NCI-H1092 treated with DMSO at 0.1 percent for 48 hours (cell line): ENCODE measurements at places on chromosomes 5 and 9.

DNA sequence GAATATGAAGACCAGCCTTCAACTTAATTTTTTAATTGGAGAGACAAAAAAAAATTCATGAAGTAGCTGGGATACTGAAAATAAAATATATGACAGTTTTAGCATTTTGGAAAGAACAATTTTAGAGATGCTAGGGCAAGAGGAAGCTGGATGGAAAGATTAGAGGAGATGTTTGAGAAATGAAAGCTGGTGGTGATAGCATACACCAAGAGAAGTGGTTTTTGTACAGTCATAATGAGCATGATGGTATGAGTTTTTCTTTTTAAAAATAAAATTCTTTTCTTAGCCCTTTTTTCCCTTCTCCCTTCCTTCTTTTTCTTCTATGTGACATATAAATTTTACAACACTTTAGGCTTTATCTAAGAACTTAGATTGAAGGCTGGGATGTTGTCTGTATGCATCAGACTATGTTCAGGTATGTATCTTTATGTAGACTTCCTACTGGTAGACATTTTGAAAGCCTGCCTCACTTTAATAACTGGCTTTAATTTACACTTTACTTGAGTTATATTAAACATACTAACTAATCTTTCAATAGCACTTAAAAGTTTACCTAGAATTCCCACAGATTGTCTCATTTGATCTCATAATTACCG is 522.5 kb downstream of the TLE4 start:
- DNase-seq: no peak

DNA sequence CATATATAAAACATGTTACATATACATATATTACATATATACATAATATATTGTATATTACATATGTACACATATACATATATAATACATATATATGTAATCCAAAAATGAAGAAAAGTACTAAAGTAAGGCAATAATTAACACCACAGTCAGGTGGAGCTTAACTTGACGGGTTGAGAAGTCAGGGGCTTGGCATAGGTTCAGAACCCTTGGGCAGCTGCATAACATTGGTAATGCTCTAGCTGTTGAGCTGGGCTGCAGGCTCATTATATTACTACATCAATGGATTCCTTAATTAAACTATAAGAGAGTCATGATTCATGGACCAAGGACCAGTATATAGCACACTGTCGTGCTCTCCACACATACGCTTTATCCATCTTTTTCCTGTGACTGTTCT is 435.2 kb upstream of the ADAMTS16 start:
- DNase-seq: no peak

DNA sequence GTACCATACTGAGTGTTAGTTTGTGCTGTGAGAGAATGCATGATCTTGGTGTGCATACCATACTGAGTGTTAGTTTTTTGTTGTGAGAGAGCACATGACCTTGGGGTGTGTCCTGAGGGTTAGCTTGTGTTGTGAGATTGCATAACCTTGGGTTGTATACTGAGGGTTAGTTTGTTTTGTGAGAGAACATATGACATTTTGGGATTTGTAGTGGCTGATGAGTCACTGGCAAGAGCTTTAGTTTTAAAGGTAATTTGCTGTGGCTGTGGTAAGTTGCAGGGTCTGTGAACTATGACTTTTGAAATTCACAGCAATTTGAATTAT is 1068.3 kb upstream of the EDIL3 start:
- no peak for DNase-seq

DNA sequence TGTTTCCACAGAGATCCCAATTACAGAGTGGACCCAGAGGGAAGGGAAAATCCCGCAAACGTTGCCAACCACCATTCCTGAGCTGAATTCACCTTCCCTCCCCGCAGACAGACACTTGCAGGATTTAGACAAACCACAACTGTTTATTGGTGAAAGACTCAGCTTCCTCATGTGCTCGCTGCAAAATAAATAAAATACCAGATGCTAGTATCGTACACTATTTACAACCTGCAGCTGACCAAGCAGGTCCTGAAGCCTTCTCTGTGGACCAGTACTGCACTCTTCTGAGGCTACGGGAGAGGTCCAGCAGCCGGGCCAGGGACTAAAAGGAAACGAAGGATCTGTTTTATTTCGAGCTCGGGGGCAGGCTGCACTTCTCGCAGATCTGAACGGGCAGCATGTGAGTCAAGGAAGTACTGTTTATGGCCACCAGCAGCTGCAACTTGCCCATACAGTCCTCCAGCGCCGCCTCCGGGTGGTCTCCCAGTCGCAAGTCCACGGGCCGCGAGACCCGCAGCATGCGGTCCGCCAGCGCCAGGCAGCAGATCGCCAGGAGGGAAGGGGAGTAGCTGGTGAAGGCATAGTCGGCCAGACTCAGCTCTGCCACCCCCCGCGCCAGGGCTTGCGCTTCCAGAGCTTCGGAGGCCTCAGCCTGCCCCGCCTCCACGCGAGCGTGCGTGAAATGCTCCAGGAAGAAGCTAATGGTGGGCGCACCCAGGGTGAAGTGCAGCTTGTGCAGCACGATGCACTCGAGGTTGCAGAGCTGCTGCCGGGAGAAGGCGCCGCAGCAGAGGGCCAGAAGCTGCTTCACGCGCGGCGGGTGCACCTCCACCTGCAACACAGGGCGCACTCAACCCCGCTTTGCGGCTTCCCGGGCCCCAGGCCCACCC is 2.1 kb downstream of the CCNO start:
- peak; percentile 19 for DNase-seq

DNA sequence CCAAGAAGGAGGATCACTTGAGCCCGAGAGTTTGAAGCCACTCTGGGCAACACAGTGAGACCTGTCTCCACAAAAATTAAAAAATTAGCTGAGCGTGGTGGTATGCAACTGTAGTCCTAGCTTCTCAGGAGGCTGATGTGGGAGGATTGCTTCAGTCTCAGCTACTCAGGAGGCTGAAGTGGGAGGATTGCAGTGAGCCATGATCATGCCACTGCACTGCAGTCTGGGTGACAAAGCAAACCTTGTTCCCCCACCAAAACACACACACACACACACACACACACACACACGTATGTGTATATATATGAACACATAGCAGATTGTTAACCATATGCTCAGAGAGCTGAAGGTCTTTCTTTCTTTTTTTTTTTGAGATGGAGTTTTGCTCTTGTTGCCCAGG is 157.5 kb upstream of the MAST4 start:
- DNase-seq: no peak

- no peak for DNase-seq
These were observed 194.5 kb downstream of the NR3C1 start for GRCh38 chr5:143208781-143209510.

- DNase-seq: no peak
These were observed 28.5 kb downstream of the ANKDD1B start for GRCh38 chr5:75639535-75640311.

DNA sequence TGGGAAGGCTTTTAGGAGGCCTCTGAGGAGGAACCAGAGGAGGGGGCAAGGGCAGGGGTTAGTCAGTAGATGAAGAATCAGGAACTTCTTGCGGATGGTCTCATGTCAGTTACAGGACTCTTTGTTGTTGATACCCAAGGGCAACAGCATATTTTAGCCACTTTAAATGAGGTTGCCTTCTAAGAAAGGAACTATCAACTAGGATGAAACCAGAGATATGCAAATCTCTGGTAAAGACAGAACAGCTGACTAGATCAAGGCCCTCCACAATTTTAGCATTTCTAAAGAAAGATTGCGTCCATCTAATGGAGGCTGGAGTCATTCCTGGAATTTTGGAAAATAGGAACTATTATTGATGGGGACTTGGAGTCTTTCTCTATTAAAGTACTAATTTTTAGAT is 57.7 kb upstream of the KLF4 start:
- no peak for DNase-seq

- DNase-seq: no peak
These were observed 2.3 kb upstream of the TNIP1 start for GRCh38 chr5:151083081-151083676.

GRCh38 chr9:135908093-135908753 is 877 bp upstream of the CAMSAP1 start:
- DNase-seq: no peak

GRCh38 chr9:113005777-113006176 is 6.2 kb downstream of the ZNF883 start:
- no peak for DNase-seq

GRCh38 chr9:127417131-127418036 is 6.8 kb upstream of the ZNF79 start:
- peak; percentile 16 for DNase-seq

GRCh38 chr5:22649074-22649473 is 204.1 kb downstream of the CDH12 start:
- no peak for DNase-seq

DNA sequence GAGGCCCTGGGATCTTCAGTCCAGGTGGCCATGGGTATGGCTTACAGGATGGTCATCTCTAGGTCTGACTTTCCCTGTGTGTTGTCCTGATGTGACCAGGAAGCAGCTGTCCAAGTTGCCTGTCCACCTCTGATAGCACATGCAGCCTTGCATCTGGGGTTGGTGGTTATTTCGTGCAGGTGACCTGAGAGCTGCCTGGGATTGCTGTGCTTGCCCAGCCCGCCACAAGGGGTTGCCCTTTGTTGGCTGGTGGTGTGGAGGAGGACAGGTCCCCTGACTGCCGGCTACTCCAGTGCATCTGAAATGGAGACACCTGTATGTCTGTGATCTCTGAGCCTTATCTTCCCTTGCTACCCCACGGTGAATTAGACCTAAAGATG is 212.6 kb downstream of the ARHGAP26 start:
- DNase-seq: no peak

GRCh38 chr9:747567-747966 is 93.9 kb upstream of the DMRT1 start:
- no peak for DNase-seq

- no peak for DNase-seq
These were observed 418.2 kb downstream of the TUSC1 start for GRCh38 chr9:25260046-25260445.

DNA sequence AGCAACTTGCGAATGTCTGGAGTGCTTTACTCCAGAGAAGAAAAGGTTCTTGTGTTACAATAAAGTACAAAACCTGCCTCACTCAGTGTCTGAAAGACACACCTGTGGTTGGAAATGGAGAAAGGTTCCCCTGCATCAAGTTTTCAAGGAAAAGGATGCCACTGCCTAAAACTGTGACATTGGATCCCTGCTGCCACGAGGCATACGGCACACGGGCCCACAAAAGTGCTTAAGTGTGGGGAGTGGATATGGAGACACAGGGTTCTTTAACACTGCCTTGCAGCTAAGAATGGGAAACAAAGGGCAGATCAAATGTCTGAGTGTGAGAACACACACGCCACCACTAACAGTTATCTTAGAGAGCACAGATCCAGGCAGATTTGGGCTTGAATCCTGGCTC is 75.0 kb downstream of the NIPSNAP3B start:
- DNase-seq: no peak

DNA sequence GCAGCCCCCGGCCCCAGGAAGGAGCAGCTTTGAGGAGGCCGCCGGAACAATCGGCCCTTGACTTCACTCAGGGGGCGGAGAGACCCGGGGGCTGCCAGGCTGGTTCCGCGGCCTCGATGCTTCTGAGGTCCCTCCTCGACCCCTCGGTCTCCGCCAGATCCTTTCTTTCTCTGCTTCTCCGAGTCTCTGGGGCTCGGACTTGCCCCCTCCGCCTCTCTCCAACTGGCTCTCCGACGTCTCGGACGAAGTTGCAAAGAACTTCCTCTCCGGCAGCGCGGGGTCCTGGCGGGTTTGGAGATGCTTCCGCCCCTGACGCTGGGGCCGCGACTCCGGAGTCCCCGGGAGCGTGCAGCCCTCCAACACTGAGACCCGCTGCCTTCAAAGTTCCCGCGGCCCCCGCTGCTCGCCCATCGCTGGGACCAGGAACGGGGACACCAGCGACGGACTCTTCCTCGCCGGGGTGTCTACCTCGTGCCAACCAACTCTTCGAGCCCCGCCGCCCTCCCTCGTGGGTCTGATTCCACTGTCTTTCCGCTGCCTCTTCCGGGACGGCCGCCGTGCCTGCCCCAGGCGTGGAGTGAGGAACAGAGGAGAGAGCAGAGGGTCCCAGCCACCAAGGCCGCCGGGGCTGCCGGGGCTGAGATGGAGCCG is 7.0 kb downstream of the PAX5 start:
- peak; percentile 71 for DNase-seq

DNA sequence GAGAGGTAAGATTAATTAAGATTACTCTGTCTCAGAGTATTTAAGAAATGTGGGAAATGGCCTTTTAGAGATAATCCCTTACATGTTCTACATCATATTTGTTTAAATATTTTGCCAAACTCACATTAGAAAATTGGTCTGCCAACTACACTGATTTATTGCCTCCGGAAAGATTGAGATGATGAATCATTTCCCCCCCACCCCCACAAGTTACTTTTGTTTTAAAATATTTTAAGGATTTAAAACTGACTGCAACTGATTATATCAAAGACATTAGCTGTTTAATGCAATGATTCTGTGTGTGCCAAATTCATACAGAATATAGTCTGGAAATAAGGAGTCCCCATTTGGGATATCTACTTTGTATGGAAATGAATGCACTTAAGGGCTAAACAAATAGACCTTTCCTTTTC is 674.4 kb downstream of the PRR16 start:
- no peak for DNase-seq

DNA sequence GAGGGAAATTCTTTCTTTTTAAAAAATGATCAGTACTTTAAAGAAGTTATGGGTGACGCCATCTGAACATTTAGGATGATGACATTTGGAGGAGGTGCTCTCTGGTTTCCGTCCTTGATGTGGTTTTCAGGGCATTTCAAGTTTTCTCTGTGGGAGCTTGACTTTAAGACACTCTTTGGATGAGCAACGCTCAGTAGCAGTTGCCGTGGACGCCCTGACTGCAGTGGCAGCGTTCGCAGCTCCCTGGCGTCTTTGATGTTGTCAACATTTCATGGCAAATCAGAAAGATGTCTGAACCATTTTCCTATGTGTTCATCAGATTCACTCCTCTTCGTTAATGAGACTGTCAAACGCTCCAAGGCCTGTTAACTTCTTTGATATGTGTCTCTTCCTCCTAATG is 86.1 kb downstream of the ZNF354C start:
- DNase-seq: no peak

- no peak for DNase-seq
These were observed 16.2 kb downstream of the SPTAN1 start for GRCh38 chr9:128568470-128569078.

DNA sequence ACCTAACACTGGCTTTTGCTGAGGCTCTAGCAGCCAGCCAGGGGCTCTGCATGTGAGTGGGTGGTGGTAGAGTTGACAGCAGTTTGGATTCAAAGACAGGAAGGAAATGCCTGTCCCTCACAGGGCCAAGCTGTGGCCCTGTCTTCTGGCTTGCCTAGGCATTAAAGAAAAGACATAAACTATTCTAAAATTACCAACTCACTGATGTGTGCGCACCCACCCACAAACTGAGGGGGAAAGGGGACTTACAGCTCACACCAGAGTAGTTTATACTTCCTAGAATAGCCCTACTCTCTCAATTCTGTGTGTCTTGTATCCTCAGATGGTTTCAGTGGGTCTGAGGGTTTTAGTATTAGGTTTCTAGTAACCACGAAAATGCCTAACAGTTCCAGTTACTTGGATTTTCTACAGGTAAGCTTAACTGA is 18.3 kb upstream of the IL13 start:
- no peak for DNase-seq

- no peak for DNase-seq
These were observed 7.4 kb downstream of the EEIG1 start for GRCh38 chr9:127973169-127974000.

DNA sequence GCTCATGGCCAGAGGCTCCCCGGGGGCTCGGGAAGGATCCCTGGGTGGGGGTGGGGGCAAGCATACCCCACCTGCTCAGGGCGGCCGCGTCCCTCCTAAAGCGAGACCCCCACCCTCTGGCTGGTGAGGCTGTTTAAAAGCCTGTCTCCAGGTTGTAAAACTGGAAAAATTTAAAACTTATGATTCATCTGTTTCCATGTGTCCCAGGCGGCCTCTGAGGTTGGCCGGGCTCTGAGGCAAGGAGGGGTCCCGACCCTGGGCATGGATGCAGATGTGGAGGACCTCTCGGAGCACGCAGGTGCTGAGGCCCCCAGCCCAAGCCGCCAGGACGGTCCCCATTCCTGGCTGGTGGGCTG is 24.2 kb upstream of the TMEM250 start:
- no peak for DNase-seq
